ENCODE measurements at places on chromosomes 12 and 14.

- DNase-seq: no peak
These were observed 16.9 kb downstream of the OR6S1 start for GRCh38 chr14:20624495-20625070.

DNA sequence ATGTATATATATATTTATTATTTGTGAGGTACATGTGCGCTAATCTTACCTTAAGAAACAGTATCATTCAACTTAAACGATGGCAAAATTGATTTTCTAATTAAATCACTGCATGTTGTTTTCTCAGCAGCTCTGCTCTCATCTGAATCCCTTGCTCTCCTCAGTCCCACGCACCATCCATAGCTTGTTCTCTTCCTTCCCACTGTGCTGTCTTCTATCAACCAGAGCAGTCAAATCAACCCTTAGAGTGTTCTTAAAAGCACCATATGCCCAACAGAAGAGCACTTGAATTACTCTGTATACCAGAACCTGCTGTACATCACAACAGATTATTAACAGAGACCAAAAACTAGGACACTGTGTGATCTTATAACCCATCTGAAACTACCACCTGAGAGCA, 209.4 kb upstream of the G2E3 start:
- no peak for DNase-seq

GRCh38 chr14:65491274-65491673, 78.7 kb downstream of the FUT8 start:
- DNase-seq: no peak

DNA sequence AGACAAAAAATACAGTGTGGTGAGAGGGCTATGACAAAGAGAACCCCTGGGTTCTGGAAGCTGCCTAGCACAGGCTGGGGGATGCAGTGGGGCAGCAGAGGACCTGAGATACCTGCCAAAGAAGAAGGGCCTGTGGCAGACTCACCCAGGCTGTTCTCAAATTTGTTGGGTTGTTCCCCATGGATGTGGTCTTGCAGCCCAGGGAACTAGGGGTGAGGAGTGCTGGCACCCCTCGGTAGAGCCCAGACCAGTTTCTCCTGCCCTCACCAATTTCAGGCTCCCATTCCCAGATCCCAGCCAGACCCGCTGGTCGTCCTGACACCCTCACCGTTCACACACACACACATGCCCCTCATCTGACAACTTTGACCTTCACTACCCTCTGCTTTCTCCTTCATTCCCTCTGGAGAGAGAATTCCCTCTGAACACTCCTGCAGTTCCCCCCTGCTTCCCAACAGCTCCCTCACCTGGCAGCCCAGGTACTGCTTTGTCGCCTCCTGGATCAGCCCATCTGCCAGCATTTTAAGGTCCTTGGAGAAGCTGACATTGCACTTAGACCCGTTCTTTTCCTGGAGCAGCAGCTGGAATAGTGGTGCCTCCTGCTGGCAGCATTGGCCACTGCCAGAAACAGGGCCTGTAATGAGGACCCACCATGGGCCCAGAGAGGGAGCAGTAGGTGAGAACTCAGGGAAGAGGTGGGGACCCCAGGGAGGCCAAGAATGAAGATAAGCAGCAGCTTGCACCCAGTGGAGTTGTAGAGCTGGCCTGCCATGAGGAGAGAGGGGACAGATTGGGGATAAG, 5.9 kb upstream of the GDF11 start:
- DNase-seq: no peak

- DNase-seq: no peak
These were observed 2.4 kb downstream of the TMPRSS12 start for GRCh38 chr12:50845021-50845647.

- no peak for DNase-seq
These were observed 146.0 kb upstream of the PLEKHG7 start for GRCh38 chr12:92556637-92557421.

DNA sequence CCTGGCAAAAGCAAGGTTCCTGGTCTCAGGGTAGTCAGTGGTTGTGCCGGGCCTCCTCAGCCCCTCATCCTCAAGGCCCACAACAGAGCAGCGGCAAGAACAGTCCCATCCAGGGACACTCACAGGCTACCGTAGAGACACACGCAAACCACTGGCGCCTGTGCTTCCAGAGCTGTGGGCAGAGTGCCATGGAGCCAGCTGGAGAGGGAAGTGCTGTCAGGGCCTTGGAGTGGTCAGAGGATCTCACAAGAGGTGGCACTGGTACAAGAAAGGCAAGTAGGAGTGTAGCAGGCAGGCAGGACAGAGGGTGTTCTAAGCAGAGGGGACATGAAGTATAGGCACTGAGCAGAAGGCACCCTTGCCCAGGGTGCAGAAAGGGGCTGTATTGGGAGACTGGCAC, 34.6 kb downstream of the ANKRD9 start:
- DNase-seq: no peak

DNA sequence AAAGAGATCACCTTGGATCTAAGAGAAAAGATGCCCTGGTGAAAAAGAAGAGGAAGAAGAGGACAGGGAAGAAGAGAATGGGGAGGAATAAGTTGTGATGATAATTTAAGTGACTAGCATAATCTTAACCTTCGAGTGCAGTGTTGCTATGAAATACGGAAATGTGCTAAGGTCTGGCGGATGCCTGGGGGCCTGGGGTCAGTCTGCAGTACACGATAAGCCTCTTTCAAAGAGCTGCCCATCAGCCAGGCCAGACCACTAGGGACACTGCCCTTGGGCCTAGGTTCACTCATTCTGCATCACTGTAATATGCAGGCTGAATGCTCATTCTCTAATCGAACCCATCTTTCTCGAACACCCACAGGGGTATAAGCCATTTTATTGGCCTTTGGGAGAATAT, 83.4 kb downstream of the PLEKHG3 start:
- DNase-seq: no peak
